DND-41 (cell line): ENCODE measurements at places on chromosomes 6 and 20.

GRCh38 chr6:152026291-152026690 is 218.8 kb downstream of the ESR1 start:
- no peak for DNase-seq
- no peaks in the 10 kb centered on the region for H3K27me3 ChIP-seq
- H3K27ac ChIP-seq: no peak overlapping the region
- no peak overlapping the region for H3K4me3 ChIP-seq
- no peaks in the 10 kb centered on the region for H3K36me3 ChIP-seq

DNA sequence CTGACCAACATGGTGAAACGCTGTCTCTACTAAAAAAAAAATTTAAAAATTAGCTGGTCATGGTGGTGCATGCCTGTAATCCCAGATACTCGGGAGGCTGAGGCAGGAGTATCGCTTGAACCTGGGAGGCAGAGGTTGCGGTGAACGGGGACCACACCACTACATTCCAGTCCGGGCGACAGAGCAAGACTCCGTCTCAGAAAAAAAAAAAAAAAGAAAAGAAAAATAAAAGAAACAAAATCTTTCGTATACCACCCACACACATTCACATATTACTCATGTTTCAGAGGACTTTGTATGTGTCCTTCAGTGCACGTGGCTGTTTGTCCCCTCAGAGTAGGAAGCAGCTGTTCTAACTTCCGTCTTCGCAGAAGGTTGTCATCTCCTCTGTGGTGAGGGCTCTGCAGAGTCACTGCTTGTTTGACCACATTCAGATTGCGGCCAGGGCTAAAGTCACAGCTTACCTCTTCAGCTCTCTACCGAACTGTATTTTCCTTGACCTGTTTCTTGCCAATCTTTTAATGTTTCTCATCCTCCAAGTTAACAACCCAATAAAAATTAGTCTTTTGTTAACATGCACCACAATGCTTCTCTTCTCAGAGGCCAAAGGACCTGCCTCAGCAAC is 36.6 kb upstream of the HIVEP1 start:
- no peak overlapping the region for H3K4me3 ChIP-seq
- H3K27ac ChIP-seq: no peak overlapping the region
- H3K4me1 ChIP-seq: no peaks in the 10 kb centered on the region

GRCh38 chr20:45432294-45432693 is 16.4 kb downstream of the PIGT start:
- H3K27me3 ChIP-seq: no peaks in the 10 kb centered on the region
- peaks cover 23% of the 10 kb centered on the region for H3K4me1 ChIP-seq
- DNase-seq: peak; percentile 55
- H3K36me3 ChIP-seq: peaks cover 2% of the 10 kb centered on the region; the same call in 1 of the 2 replicates

DNA sequence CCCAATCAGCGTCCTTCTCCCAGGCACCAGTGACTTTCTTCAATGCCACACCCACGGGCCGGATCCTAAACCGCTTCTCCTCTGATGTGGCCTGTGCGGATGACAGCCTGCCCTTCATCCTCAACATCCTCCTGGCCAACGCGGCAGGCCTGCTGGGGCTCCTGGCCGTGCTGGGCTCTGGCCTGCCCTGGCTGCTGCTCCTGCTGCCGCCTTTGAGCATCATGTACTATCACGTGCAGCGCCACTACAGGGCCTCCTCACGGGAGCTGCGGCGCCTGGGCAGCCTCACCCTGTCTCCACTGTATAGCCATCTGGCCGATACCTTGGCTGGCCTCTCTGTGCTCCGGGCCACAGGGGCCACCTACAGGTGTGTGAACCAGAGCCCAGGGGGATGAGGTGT is 9.8 kb downstream of the DLK2 start:
- H3K4me3 ChIP-seq: no peak overlapping the region
- H3K27ac ChIP-seq: no peak overlapping the region
- H3K27me3 ChIP-seq: no peaks in the 10 kb centered on the region
- no peaks in the 10 kb centered on the region for H3K4me1 ChIP-seq
- no peak for DNase-seq

GRCh38 chr6:80793411-80793810 is 686.9 kb downstream of the BCKDHB start:
- H3K27ac ChIP-seq: no peak overlapping the region
- H3K4me3 ChIP-seq: no peak overlapping the region
- H3K27me3 ChIP-seq: no peaks in the 10 kb centered on the region
- DNase-seq: no peak

DNA sequence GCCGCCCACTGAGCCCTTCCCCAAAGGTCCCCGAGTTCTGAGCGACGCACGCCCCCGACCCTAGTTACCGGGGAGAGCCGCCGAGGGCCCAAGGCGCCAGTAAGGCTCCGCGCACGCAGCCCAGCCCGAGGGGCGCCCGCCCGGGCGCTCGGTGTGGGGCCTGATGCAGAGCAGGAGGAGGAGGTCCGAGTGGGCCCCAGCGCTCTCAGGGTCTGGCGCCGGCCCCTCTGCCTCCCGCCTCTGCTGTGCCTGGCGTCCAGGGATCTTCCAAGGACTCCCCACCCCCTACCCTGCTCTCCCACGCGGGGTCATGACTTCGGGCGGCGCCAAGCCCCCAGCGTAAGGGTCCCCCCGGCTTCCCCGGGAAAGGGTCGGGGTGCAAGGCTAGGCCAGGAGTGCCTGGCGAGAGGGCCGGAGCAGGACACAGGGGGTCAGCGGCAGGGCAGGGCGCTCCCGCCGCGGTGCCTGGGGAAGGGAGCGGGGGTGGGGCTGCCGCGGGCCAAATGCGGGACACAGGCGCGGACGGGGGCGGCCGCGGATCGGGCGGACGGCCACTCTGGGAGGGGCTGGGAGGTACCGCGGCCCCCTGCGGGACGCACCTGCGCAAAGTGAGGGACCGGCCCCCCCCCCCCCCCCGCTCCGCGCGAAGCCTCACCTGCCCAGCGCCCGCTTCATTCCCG is 637 bp downstream of the ABHD12 start:
- H3K36me3 ChIP-seq: peaks cover 13% of the 10 kb centered on the region
- peak overlapping the region; percentile 86 for H3K27ac ChIP-seq
- peak overlapping the region; percentile 81 for H3K4me3 ChIP-seq
- H3K27me3 ChIP-seq: no peaks in the 10 kb centered on the region
- peak; percentile 49 for DNase-seq
- H3K4me1 ChIP-seq: peaks cover 37% of the 10 kb centered on the region

- no peak overlapping the region for H3K27ac ChIP-seq
- no peak overlapping the region for H3K4me3 ChIP-seq
- H3K27me3 ChIP-seq: no peaks in the 10 kb centered on the region
- DNase-seq: no peak
Measured at GRCh38 chr6:160513836-160514235, 150.2 kb downstream of the LPA start.

DNA sequence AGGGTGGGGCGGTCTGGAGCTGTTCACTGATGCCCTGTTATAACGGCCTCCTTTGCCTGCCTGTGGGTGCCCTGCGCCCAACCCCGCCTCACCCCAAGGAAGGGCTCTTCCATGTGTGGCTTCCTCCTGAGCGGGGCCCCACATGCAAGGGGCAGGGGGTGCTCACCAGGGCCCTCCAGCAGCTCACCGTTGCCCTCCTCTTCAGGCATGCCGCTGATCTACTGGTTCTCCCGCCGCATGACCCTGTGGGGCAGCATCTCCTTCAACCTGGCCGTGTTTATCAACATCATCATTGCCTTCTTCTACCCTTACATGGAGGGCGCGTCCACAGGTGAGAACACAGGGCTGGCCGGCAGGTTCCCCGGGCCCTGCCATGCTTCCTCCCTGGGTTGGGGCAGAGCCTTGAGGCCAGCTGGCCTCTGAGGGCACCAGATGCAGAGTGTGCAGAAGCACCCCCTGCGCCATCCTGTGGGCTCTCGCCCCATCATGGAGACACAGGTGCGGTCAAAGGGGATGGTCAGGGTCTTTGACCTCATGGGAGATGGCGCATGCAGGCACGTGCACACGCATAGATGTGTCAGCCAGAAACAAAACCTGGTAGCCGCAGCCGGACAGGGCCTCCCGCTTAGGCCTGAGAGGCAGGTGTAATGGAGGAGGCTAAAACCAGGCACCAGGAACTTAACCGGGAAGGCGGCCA is 22.9 kb downstream of the UQCC2 start:
- no peaks in the 10 kb centered on the region for H3K4me1 ChIP-seq
- peaks cover 99% of the 10 kb centered on the region for H3K36me3 ChIP-seq
- no peak for DNase-seq
- H3K4me3 ChIP-seq: no peak overlapping the region
- H3K27me3 ChIP-seq: no peaks in the 10 kb centered on the region

DNA sequence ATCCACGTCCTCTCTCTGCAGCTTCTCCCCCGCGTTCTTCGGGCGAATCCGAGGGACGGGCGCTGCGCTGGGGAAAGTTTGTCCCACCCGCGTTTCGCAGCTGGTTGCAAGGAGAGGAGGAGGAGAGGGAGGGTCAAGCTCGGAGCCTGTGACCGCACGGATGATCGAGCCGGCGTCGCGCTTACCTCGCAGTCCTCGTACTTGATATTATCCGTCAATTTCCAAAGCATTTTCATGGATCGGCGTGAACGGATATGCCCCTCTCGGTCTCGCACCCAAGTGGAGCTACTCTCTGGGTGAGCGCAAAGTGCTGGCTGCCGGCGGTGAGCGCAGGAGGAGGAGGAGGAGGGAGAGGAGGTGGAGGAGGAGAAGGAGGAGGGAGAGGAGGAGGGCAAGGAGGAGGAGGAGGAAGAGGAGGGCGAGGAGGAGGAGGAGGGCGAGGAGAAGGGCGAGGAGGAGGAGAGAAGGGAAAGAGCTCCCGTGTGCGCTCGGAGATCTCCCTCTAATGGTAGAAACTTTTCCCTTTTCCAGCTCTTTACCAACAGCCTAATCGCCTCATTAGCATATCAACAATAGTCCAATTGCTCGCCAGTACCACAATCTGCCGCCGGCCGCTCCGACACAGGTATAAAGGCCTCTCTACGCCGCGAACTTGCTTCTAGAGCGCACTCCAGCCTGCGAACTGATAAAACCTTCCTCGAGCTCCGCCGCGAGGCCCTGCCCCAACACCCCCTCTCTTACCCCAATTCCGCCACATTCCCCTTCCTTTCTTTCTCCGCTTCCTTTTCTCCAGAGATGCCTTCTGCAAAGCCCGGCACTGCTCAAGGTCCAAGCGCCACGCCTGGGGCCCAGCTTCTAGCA is at the start of gene TFAP2A:
Gene TFAP2A (minus strand): TSS at position 319 of the 861 bp plus-strand sequence. CDS start 83 bp downstream, at position 236.
- no peak for DNase-seq
- H3K36me3 ChIP-seq: no peaks in the 10 kb centered on the region

DNA sequence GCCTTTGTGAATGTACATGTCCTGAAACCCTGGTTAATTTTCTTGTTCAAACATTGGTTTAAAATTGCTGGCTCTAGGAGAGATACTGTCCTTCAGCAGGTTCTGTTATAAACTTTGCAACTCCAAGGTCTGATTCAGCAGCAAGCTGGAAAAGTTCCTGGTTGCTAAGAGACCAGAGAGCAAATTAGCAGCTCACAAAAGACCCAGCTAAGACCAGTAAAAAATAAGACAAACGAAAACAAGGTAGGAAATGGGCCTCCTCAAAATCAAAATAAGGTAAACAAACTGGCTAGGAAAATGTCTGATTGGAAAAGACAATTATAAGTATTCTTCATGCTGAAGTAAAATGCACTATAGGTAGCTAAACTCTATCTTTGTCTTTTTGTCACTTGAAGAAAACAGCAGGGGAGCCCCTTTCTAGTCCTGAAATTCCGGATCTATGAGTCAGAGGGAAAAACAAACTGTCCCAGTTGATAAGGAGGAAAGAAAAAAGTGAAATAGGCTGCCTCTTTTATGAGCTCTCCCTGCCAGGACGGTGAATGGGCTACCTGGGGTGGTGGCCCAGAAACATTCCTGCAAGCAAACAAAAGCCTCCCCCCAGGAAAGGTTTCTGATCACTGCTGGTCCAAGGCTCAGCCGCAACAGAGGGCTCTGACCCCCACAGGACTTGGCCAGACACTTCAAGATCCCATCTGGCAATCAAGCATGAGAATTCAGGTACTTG is 41.6 kb downstream of the UNC5CL start:
- no peak overlapping the region for H3K27ac ChIP-seq
- no peaks in the 10 kb centered on the region for H3K4me1 ChIP-seq
- no peak for DNase-seq

DNA sequence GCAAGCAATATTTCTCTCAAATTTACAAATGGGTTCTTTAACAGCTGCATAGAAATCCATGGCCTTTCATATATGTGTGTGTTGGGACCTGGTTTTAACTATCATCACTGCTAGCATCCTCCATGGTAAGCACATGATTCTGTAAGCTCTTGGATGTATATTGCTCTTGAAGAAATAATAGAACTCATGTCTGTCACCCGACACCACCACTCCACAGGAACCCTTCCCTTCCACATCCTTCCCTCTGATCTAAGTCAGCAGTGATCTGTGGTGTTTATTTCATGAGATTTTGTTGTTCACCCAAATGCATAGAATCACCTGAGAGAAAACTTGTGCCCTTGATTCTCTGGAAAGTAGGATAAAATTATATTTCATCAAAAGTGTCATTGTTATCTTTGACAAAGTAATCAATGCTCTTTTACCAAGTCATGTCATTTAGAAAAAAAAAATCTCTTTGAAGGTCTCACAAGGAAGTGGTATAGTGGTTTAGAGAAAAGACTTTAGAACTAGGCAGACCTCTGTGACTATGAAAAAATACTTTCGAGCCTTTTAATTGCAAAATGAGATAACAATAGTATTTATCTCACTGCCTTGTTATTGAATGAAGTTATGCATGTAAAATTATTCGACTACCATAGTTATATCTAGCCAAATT is 649.8 kb upstream of the SLC35B3 start:
- H3K36me3 ChIP-seq: no peaks in the 10 kb centered on the region
- no peaks in the 10 kb centered on the region for H3K4me1 ChIP-seq
- H3K4me3 ChIP-seq: no peak overlapping the region
- no peaks in the 10 kb centered on the region for H3K27me3 ChIP-seq
- no peak overlapping the region for H3K27ac ChIP-seq

DNA sequence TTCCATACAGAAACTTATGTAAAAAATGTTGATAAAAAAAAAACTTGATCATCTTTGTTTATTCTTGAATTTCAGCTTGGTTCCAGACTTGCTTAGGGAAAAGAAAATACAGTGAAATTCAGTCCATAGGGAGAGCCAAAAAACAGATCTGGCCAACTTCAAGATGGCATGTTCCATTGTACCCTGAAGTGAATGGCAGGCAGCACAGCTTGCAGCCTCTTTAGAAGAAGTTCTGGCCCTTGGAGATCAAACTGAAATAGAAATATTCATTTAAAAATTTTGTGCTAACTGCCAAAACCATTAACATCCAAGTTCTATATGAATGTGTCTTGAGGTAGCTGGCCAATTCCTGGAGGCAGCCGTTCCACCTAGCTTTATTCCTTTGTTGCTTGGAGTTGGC is 448.4 kb downstream of the EPM2A start:
- H3K36me3 ChIP-seq: no peaks in the 10 kb centered on the region
- H3K27me3 ChIP-seq: no peaks in the 10 kb centered on the region
- H3K27ac ChIP-seq: no peak overlapping the region
- no peaks in the 10 kb centered on the region for H3K4me1 ChIP-seq
- H3K4me3 ChIP-seq: no peak overlapping the region

- peaks cover 38% of the 10 kb centered on the region for H3K27me3 ChIP-seq
- no peak for DNase-seq
- no peak overlapping the region for H3K4me3 ChIP-seq
- H3K27ac ChIP-seq: no peak overlapping the region
Measured at GRCh38 chr20:44743916-44744655, 1.6 kb upstream of the KCNK15 start.
